ENCODE measurements at places on chromosomes 1 and 21.

DNA sequence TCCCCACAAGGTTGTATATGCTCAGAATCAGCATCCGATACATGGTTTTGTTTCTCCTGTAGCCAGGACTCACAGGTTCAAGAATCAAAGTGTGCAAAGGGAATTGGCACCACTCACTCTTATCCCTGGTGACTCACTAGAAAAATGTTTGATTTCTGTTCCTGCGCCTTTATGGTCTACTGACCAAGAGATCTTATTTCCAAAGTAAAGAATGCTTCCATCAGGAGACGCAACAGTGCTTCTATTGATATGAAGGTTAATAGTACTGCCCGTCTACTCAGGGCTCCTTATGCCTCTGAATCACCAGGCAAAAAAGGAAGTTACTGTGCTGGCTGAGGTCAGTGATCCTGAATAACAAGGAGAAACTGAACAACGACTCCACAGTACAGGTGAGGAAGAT, 1392.0 kb upstream of the PRMT6 start:
- no peak for DNase-seq

GRCh38 chr1:153566414-153567371, 1.0 kb upstream of the S100A2 start:
- DNase-seq = peak; percentile 48

DNA sequence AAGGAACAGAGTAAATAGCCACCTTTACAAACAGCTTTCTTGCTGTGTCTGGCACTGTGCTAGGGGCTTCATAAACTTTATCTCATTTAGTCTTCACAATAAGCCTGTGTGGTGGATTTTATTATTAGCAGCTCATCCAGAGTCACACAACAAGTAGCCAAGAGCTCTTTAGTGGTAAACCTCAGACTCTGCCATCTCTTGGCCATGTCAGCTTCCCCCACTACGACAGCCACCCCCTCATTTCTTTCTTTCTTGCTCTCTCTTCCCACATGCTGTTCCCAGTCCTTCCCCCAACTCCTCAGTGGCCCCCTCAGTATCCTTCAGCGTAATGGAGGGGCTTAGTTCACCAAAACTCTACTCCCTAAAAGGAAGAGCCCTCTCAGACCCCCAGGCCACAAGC, 1.2 kb upstream of the ZNF683 start:
- no peak for DNase-seq

GRCh38 chr1:84973498-84974334, 23.2 kb downstream of the MCOLN2 start:
- DNase-seq = no peak

DNA sequence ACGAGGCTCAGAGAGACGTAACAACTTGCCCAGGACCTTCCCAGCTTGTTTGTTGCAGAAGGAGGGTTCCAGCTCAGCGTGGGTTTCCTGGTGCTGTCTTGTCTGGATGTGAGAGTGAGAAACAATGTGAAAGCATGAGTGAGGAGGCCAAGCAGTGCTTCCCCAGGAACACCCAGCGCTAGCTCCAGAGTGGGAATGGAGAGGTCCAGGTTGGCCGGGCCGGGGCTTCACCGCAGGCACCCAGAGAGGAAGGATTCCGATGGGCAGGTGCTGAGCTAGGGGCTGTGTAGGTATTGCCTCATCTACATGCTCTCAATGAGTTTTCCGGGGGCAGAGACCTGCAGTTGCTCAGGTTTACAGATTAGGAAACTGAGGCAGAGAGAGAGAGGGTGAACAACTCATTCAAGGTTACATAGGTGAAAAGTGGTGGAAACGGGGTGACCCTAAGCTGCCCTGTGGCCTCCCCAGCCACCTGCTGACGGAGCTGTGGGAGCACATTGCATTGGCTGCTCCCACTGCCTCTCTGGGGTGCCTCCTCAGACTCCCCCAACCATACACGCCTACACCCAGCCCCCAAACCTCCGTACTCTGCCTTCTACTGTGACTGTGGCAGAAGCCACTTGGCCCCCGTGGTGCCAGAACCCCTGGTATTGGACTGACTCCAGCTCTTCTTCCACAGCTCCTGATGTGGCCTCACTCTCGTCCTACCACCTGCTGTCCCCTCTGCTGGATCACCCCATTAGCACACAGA, 51.2 kb downstream of the B3GALT5 start:
- no peak for DNase-seq

GRCh38 chr1:162022626-162023025, 1.0 kb downstream of the OLFML2B start:
- no peak for DNase-seq

GRCh38 chr1:198873696-198874230, 234.9 kb downstream of the PTPRC start:
- DNase-seq = no peak

- no peak for DNase-seq
These were observed 141.7 kb downstream of the GALNT2 start for GRCh38 chr1:230208619-230209261.

DNA sequence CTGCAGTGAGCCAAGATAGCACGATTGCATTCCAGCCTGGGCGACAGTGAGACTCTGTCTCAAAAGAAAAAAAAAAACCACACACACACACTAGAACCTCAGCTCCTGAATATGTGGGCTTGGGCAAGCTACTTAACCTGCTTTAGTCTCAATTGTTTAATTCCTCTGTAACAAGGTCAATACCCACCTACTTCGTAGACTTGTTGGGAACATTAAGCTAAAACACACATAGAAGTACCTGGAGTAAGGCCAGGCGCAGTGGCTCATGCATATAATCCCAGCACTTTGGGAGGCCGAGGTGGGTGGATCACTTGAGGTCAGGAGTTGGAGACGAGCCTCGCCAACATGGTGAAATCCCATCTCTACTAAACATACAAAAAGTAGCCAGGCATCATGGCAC, 77.1 kb downstream of the CLSTN1 start:
- DNase-seq = no peak

GRCh38 chr1:161073474-161074121, 3.9 kb upstream of the ARHGAP30 start:
- DNase-seq = no peak

- no peak for DNase-seq
These were observed 13.1 kb upstream of the PRRC2C start for GRCh38 chr1:171472183-171472647.

- DNase-seq = no peak
These were observed 87.7 kb downstream of the RAB3GAP2 start for GRCh38 chr1:220184506-220184905.

DNA sequence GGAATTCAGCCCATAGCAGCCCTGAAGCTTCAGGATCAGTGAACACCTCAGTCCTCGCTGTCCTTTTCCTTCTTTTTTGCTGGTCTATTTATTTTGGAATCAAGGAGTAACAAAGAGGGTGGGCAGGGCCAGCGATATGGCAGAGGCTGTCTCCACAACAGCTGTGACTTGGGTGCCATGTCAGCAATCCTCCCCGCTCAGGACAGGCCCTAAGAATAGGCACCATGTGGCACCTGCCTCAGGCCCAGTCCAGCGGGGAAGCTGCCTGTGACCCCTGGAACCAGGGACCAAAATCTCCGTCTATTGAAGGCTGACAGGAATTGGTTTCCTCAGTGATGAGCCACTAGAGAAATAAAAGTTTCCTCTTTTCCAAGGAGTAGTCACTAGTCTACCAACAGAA, 58.6 kb upstream of the TNR start:
- no peak for DNase-seq

DNA sequence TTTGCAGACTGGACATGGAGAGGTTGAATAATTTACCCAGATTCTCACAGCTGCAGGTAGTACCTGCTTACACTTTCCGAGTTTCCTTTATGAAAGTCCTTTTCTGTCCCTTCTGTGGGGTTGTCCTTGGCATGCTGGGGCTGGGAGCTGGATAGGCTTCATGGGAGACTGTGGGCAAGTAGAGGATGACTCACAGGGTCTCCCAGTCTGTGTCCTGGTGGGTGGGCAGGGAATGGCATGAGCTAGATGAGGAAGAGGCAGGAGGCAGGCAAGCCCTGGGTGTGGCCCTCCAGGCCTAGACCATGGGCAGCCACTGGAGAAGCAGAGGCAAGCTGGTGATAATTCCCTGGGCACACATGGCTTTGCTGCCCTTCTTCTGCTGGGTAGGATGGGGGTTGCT, 80.6 kb downstream of the NAV1 start:
- no peak for DNase-seq

GRCh38 chr1:13900583-13900982, 200.6 kb downstream of the PRDM2 start:
- no peak for DNase-seq

- DNase-seq = no peak
These were observed 853 bp upstream of the ATP1A1 start for GRCh38 chr1:116372191-116372590.

GRCh38 chr1:53130878-53131589, 11.4 kb downstream of the SLC1A7 start:
- no peak for DNase-seq

- no peak for DNase-seq
These were observed 41.5 kb downstream of the LRRC3 start for GRCh38 chr21:44496564-44497550.

Measured in GF-D8 (cell line).